PC-9 (cell line): ENCODE measurements at places on chromosomes 11 and 22. TPM values are rescaled to one million over a fixed set of nuclear protein-coding genes. Genes with fewer than 3 reads are reported as not detected.

OR52E8 gene
- not detected in 2 replicates for total RNA-seq

DNA sequence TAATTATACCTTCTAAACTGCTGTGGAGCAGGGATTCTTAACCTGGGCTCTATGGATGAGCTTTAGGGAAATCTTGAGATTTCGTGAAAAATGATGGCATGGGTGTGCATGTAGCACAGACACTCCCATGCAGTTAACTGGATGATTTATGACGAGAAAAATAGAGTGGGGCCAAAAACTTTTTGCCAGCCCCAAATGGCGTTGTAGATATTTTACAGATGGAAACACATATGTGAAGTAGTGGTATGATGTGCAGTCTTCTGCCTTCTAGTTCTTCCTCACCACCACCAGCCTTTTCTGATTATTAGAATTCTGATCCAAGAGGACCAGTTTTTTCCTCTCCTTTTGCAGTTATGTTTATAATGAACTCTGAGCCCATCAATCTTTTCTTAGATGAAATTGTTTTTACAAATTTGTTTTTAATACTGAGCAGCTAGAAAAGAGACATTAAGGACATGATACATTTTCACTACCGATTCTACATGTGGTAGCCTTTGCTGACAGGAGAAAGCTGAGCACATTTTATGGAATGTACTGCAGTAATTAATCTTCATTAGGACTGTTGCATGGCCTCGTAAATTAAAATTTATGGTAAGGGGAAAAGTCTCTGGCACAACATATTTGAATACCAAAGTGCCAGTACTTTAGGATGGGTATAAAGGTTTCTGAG lies 261.4 kb downstream of the DDX10 start:
- no peak for DNase-seq

DGCR6 gene
- total RNA-seq = 0.63 and 1.4 TPM in 2 replicates

DNA sequence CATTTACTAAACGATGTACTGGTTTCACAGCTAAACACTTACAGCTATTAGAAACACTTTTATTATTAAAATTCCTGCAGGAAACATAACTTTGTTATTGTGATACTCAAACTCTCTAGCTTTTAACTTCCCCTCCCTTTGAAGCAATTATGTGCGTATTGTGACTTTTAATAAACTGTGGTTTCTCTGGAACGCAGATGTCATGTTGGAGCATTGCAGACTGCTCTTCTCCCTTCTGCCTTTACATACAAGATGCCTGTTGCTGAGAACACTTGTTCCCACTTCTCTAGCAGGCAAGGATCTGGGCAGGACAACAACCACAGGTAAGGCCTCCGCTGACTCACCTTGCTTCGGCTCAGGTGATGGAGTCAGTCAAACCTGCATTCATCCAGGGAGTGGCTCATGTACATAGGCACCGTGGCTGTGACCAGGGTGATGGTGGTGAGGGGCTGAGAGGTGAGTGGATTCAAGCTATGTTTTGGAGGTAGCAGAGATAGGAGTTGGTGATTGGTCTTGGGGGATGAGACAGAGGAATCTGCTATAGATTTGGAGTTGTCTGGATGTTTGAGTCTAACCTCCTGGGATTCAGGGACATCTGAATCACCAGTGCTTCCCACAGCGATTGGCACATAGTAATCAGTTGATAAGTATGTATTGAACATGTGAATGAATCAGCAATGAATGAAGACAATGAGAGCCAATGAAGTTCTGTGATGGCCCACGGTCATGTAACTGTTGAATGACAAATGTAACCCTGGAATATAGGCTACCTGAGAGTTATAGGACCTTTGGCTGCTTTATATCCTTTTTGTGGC lies 106.0 kb downstream of the ADAMTS15 start:
- no peak for DNase-seq

GRCh38 chr22:19932367-19933206 lies 9.0 kb upstream of the COMT start:
- DNase-seq = no peak

UBASH3B gene
- 80.3 and 81.9 TPM in 2 replicates for total RNA-seq

DNA sequence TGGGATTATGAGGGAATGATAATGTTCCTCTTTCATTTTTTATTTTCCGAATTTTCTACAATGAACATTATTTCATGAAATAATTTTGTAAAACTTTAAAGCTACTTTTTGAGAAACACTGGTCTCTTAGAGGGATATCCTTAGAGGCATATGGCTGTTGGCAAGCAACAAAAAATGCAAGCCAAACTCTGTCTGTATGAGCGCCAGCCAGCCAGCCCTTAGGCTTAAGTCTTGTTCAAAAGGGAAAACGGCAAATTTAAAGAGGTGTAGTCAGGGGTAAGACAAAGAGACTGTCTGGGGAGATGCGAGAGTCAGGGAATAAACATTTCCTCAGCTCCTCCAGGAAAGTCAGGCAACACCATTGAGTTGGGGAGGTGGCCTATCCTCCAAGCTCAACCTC lies 22.5 kb downstream of the ASCC2 start:
- no peak for DNase-seq

DNA sequence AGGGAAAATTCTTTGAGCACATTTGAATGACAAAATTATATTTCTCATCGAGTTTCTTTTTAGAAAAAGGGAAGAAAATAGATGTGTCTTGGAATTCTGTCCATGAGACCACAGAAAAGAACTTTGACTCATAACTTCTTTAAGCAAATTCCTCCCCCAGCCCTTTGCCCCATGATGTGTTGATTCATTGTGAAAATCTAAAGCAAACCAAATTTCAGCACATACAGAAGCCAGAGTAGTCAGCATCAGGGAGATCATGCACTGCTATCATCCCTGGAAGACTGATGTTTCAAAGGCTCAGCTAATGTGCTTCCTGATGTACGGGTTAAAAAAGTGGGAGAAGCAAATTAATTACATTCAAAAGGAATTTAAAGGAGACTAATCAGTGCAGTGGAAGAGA lies 159.7 kb downstream of the FAT3 start:
- no peak for DNase-seq

GRCh38 chr22:44667276-44667675 lies 34.7 kb upstream of the PRR5 start:
- no peak for DNase-seq

GRCh38 chr11:124346311-124346955 lies 26.4 kb upstream of the OR8D2 start:
- DNase-seq = no peak

- no peak for DNase-seq
Observed at GRCh38 chr22:21100149-21101032, 54.6 kb downstream of the LRRC74B start.

RBM4B gene
- 17.8 and 24.8 TPM in 2 replicates for total RNA-seq

- DNase-seq = no peak
Observed at GRCh38 chr11:43825217-43825816, 55.3 kb upstream of the ALKBH3 start.

DNA sequence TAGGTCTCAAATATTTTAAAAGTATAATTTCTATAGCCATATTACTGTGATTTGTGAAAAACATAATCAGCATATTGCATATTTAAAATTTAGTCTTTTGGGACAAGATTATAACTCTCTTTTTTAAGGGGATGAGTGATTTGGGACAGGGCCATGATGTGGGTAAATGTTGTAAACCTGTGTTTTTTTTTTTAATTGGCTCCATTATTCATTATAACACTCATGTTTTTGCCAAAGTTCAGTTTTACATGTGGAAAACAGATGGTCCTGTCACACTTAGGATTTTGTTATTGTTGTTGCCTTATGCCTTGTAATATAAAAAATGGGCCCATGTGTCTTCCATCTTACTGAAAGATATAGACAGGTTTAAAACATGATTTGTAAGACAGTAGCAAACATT lies 1413.5 kb upstream of the RAG2 start:
- no peak for DNase-seq

GRCh38 chr11:85661972-85662664 lies 2.8 kb downstream of the CREBZF start:
- no peak for DNase-seq

GRCh38 chr11:91124363-91124762 lies 901.5 kb upstream of the CHORDC1 start:
- DNase-seq = no peak

RIMBP3B gene
- total RNA-seq = 0.18 TPM in 1 of 2 replicates, not detected in the other

DNA sequence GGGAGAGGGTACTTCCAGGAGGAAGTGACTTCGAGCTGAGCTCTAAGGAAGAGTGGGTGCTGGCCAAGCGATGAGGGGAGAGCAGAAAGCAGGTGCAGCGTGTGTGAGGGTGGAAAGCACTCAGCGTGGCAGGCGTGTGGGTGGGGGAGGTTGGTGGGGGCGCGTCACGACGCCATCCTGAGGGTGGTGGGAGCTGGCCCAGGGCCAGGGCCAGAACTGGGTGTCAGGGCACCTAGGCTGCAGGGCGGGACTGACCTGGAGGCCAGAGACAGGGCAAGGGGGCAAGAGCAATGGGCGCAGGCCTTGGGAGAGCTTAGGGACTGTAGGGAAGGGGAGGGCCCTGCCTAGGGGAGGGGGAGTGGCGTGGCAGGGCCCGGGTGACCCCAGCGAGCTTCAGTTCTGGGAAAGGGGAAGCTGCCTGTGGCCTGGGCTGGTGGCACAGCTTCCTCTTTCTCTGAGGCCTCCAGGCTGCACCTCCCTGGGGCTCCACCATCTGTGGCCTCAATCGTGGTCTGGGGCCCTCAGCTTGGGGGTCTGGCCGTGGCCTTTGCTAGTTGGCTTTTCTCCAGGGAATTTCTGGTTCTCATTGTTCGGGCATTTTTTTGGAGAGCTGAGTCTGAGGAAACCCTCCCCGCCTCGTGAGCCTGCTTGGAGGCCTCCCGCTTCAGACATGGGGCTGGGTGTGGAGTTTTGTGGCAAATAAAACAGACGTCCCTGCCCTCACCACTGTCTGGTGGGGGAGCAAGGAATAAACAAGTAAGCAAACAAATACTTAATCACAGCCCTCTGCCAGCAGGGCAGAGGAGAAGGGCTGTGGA lies 8.9 kb downstream of the RELT start:
- no peak for DNase-seq

DNA sequence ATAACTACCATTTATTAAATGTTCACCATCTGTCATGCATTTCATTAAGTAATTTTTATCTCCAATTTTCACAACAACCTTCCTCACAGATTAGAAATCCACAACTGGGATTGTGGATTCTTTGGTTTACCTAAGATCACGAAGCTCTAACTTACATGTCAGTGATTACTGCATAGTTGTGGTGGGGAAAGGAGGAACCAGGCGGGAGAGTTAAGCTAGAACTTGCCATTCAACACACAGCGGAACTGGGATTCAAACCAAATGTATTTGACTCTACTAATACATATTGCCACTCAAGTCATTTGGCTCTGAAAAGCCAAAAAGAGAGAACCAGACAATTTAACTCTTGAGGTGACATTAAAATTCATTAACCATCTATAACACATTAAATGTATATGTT lies 10.4 kb upstream of the LAYN start:
- no peak for DNase-seq

DNA sequence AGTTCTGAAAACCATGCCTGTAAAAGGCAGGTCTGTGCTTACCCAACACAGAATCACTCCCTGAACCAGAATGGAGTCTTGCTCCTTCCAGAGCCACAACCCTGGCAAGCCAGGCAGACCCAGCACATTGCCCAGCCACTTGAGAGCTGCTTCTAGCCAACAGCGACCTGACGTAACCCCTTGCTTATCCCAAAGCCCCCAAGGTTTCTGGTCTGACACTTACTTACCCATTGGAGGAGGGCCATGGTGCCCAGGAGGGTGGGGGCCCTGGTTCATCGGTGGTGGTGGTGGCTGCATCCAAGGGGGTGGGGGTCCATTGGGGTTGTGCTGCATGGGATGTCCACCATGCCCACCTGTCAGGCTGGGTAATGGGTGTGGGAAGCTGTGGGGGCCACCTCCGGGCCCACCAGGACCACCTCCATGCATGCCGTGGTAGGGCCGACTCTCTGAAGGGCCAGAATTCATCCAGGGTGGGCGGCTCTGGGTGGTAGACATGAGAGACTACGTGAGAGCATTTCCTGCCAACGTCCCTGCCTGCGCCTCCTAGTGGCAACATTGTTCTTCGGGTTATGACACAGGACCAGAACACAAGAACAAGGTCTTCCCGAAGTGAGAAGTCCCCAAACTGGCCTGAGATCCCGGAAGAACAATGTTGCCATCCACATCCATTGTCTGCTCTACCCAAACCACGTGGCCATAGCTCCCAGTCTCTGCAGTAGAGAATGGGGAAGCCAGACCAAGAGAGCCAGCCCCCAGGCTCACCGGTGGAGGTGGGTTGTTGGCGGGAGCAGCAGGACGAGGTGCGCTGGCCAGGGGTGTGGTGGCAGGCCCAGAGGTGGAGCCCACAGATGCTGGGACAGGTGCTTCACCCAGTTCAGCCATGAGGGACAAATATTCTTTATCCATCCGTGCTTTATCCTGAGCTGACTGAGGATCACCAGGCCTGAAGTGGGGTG lies 7.8 kb upstream of the PYGM start:
- no peak for DNase-seq

DNA sequence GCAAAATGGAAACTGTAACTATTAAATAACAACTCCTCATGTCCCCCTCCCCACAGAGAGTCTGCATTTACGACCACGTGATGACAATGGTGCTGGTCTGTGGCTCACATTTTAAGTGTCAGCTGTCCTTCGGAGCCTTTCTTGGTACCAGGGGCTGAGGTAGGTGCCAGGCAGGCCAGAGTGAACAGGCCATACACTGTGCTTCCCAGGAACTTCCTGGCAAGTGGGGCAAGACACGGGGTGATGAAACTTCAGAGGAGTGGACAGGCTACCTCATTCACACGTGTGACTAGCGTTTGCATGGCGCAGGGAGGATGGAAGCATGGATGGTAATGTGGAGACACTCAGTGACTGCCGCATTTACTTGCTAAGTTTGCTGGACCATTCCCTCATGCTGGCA lies 10.4 kb upstream of the YPEL1 start:
- no peak for DNase-seq

- DNase-seq = no peak
Observed at GRCh38 chr22:22103078-22103875, 120.7 kb upstream of the TOP3B start.

SLC5A1 gene
- total RNA-seq = not detected in 2 replicates

THAP7 gene
- total RNA-seq = 16.4 and 17.0 TPM in 2 replicates

GRCh38 chr11:47107744-47108143 lies 68.9 kb downstream of the ARFGAP2 start:
- DNase-seq = no peak

DNA sequence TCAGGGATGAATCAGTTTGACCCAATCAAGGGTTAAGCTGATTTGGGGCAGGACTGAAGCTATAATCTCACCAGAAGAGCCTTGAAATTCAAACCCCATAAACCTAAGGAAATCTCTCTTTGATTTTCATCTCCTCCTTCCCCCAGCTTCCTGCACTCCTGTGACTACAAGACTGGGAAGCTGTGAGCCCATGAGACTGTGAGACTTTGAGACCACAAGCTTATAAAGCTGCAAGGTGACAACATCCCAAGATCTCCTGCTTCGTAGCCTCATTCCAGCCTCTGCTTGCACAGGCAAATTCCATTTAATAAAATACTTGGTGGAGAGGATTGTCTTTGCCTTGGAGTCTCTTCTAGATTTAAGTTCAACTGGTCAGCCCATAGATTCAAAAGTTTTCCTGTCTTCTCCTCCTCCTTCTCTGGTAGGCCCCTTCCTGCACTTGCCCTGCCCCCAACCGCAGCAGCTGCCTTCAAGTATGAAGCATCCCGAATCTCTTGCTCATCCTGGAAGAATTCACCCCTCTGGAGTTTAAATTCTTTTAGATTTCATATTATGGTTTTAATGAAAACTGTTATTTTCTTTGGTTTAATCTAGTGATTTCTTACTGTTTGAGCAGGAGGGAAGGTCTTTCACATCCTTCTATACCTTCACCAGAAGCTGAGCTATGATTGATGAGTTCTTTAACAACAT lies 42.1 kb downstream of the PAMR1 start:
- DNase-seq = no peak
